Uterus (tissue), 4 donors: ENCODE measurements at places on chromosomes 12 and 14. TPM values are rescaled to one million over a fixed set of nuclear protein-coding genes. Genes with fewer than 3 reads are reported as not detected.

DNA sequence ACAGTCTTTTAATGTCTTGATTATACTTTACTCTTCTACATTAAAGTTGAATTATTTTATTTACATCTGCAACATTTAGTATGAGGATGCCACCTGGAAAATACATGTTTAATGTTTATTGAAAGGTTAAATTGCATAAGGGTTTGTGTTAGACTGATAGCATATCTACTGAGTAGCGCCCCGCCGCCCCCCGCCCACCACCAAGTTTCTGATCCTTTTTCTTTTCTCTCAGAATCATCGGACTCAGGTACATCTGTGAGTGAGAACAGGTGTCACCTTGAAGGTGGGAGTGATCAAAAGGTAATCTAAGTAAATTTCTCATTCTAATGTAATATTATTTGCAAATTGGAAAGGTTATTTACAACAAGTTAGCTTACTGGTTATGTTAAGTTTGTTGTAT, 16.2 kb downstream of the MDM2 start:
- H3K4me3 ChIP-seq = no peak overlapping the region
- H3K4me1 ChIP-seq = no peaks in the 10 kb centered on the region
- peaks cover 2% of the 10 kb centered on the region for H3K36me3 ChIP-seq
- no peak for DNase-seq
- no peaks in the 10 kb centered on the region for H3K27me3 ChIP-seq

DNA sequence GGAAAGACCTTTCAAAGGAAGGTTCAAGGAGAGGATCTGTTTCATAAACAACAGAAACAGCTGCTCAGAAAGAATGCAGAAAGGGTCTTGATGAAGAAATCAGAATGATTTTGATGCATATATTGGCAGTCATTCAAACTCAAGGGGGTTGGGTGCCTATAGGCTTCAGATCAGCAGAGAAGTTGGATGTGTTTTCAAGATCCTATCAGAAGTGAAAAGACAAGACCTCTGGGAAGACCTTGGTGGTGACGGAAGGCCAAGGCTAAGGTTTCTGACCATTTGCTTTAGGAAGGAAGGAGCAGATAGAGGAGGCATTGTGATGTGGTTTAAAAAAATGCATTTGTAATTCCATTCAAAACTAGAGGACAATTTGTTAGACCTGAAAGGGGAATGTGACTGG, 15.2 kb upstream of the PTPRB start:
- H3K4me1 ChIP-seq = no peaks in the 10 kb centered on the region
- H3K27me3 ChIP-seq = no peaks in the 10 kb centered on the region
- H3K4me3 ChIP-seq = no peak overlapping the region
- no peaks in the 10 kb centered on the region for H3K36me3 ChIP-seq
- no peak overlapping the region for H3K27ac ChIP-seq
- no peak for DNase-seq

Gene PROX2
- not detected for total RNA-seq

Gene EFCAB11
- 21.0 TPM for total RNA-seq

- no peak overlapping the region for H3K4me3 ChIP-seq
- no peaks in the 10 kb centered on the region for H3K4me1 ChIP-seq
- no peak overlapping the region for H3K27ac ChIP-seq
Measured at GRCh38 chr12:7966563-7966962, 30.6 kb upstream of the SLC2A3 start.

DNA sequence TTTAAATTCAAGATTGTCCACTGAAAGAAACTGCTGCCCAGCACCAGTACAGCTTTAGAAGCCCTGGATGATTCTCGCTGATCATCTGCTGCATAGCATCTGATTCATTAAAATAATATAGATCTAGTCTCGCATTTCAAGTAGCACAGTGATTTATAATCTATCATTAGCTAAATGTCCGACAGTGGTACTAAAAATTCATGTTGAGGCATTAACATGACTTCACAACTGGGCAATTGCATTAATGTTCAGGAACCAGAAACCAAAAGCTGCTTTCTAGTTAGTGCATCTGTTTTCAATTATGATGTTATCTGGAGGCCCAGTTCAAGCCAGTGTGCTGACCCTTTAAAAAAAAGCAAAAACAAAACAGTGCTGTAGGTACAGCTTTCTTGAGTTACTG, 1987.2 kb upstream of the SEL1L start:
- H3K27me3 ChIP-seq = no peaks in the 10 kb centered on the region
- H3K27ac ChIP-seq = no peak overlapping the region

GRCh38 chr12:55933799-55934742, 3.1 kb downstream of the DGKA start:
- no peaks in the 10 kb centered on the region for H3K36me3 ChIP-seq
- H3K27ac ChIP-seq = no peak overlapping the region
- no peaks in the 10 kb centered on the region for H3K27me3 ChIP-seq
- H3K4me3 ChIP-seq = no peak overlapping the region

DNA sequence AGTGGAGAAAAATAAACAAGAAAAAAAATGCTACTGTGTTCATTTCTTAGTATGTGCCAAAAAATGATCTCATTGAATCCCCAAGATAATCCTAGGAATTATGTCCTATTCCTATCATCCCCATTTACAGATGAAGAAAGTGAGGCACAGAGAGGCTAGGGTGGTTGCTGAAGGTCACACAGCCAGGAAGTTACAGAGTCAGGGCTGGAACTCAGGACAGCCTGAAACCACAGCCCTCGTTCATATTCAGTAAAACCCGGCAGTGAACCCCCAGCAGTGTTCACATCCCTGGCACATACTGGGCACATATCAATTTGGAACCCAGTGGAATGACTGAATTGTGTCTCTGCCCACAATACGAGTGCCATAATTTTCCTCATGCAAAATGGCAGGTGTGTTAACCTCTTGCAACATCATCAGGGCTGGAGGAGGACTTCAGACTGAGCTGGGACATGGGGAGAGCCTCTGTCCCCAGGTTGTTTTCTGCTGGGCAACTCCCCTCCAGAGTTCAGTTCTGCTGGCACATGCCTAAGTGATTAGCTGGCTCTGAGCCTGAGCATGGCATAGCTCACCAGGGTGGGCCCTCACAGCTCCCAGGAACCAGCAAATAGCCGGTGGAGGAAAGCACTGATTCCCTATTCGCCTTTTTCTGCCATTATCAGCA, 2.0 kb upstream of the PPP1CC start:
- no peaks in the 10 kb centered on the region for H3K27me3 ChIP-seq
- no peaks in the 10 kb centered on the region for H3K4me1 ChIP-seq
- DNase-seq = no peak
- H3K36me3 ChIP-seq = no peaks in the 10 kb centered on the region

DNA sequence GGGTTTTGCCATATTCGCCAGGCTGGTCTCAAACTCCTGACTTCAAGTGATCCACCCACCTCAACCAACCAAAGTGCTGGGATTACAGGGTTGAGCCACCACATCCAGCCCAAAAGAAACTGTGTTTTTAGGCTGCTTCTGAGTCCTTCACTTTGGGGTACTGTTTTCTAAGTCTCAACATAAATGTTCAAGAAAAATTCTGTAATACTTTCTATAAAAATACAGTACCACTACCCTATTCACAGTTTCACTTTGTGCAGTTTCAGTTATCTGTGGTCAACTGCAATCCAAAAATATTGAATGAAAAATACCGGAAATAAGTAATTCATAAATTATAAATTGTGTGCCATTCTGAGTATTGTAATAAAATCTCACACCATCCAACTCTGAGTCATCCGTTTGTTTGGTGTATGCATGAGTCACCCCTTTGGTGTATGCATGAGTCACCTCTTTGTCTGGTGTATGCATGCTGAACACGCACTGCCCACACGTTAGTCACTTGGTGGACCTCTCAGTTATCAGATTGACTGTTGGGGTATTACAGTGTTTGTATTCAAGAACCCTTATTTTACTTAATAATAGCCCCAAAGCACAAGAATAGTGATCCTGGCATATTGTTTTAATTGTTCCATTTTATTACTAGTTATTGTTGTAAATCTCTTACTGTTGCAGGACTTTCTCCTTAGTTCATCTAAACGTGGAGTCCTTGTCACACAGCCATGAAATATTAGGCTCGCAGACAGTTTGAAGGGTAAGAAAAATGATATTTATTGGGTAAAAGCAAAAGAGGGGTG, 190.2 kb downstream of the FSCB start:
- H3K27me3 ChIP-seq = no peaks in the 10 kb centered on the region
- H3K4me3 ChIP-seq = no peak overlapping the region
- DNase-seq = no peak
- no peaks in the 10 kb centered on the region for H3K36me3 ChIP-seq
- no peaks in the 10 kb centered on the region for H3K4me1 ChIP-seq

Gene SPTB
- 4.6 TPM for total RNA-seq

- H3K27me3 ChIP-seq = no peaks in the 10 kb centered on the region
- no peak overlapping the region for H3K27ac ChIP-seq
- no peak overlapping the region for H3K4me3 ChIP-seq
- H3K4me1 ChIP-seq = no peaks in the 10 kb centered on the region
- DNase-seq = no peak
- H3K36me3 ChIP-seq = no peaks in the 10 kb centered on the region
Measured at GRCh38 chr12:132806857-132807256, 21.8 kb downstream of the GOLGA3 start.

Gene ACSS3
- total RNA-seq = 52.1 TPM

Gene KRT83
- total RNA-seq = not detected

Gene CCDC175
- total RNA-seq = not detected

Gene PLCZ1
- not detected for total RNA-seq

DNA sequence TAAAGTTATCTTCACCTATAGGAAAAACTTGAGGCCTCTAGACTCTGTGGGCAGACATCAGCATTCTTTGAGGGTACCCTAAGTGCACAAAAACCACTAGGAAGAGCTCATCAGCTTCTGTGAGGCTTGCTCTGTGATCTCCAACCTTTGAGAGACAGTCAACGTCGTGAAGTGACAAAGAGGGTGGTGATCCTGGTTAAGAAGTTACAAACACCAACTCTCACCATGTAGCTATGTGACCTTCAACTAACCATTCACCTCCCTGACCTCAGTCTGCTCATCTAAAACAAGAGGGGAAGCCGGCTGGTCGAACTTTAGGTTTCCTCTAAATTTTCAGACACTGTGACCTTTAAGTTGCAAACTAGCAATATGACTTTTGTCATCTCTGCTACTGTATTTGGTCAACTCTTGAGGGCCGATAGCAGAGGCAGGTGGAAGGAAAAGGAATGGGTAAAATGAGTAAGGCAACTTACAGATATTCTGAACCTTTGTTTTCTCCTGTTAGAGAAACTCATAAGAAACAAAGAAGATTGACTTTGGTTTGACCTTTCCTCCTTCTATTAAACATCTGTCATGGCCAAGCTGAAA, 103.2 kb upstream of the PARP11 start:
- no peak overlapping the region for H3K4me3 ChIP-seq
- no peak for DNase-seq
- H3K27ac ChIP-seq = no peak overlapping the region
- no peaks in the 10 kb centered on the region for H3K27me3 ChIP-seq
- no peaks in the 10 kb centered on the region for H3K4me1 ChIP-seq

DNA sequence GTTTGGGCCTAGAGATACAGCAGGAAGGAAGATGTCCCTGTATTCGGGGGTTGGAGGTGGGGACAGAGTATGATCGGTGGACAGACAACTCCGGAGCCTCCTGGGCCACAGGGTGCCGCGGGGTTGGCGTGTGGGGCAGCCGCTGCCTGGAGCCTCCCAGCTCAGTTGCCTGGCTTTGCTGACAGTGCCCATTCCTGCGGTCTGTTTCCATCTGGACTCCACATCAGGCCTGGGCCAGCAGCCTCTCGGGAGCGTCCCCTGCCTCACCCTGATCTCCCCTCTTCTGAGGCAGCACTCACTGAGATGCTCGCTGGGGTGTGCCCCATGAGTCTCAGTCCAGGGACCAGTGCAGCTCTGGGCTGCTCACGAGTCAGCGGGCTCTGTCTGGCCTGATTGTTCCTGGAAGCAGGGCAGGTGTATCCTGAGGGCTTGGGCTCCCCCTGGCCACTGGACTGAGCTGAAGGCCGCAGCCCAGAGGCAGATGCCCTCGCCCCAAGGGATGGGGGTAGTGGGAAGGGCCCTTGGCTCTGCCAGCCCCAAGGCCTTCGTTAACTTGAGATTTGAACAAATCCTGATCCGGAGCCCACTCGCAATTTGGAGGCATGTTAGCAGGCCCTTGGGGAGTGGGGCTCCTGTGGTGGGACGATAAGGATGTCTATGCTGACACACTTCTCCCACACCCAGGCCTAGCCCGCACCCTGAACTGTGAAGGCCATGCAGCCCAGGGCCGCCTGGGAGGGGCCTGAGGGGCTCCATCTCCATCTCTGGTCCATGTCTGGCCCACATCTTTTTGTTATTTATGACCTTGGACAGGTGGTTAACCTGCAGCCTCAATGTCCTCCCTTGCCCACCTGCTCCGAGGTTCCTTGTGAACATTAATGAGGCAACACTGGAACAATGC, 7.5 kb downstream of the HIP1R start:
- H3K27ac ChIP-seq = no peak overlapping the region
- no peak for DNase-seq
- H3K27me3 ChIP-seq = no peaks in the 10 kb centered on the region
- H3K4me1 ChIP-seq = no peaks in the 10 kb centered on the region
- H3K4me3 ChIP-seq = no peak overlapping the region
- no peaks in the 10 kb centered on the region for H3K36me3 ChIP-seq

Gene TMEM253
- not detected for total RNA-seq

DNA sequence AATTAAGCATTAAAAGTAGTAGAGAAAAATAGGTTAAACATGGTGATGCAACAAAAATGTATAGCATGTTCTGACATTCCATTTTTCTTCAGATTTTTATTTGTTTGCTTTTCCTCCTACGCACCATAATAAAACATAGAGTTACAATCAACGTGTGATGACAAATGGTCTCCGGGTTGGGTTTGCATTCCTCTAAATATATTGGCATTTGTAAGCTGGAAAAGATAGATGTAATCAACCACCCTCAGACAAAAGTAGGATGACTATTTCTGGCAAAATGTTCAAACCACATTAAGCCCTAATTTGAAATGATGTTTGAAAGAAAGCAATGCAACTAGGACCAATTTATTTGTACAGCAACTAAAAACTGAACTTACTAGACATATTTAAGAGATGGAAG, 58.4 kb downstream of the SLC25A21 start:
- H3K27ac ChIP-seq = no peak overlapping the region
- H3K4me3 ChIP-seq = no peak overlapping the region
- no peak for DNase-seq
- no peaks in the 10 kb centered on the region for H3K27me3 ChIP-seq
- H3K4me1 ChIP-seq = no peaks in the 10 kb centered on the region

Gene AKAP5
- total RNA-seq = 5.1 TPM

Gene COX8C
- total RNA-seq = not detected

Gene RHEBL1
- total RNA-seq = not detected

DNA sequence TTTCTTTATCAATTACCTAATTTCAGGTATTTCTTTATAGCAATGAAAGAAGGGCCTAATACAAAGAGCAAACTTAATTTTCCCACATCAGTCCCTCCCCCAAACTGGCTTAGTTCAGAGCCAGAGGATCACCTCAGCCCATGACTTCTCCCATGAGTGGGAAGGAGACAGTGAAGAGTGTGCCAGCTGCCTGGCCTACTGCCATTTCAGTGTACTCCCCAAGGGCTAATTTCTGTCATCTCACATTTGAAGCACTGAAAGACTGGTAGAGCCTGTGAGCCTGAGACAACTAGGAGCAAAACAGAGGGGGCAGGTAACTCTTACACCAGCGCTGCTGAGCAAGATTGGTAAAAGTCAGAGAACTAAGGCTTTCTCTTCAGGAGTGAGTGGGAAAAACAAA, 29.1 kb upstream of the ADAM20 start:
- no peak for DNase-seq
- H3K4me3 ChIP-seq = no peak overlapping the region
- H3K36me3 ChIP-seq = no peaks in the 10 kb centered on the region
- H3K27me3 ChIP-seq = no peaks in the 10 kb centered on the region
- no peaks in the 10 kb centered on the region for H3K4me1 ChIP-seq

GRCh38 chr12:93256256-93256969, 121.3 kb upstream of the NUDT4 start:
- H3K4me1 ChIP-seq = no peaks in the 10 kb centered on the region
- no peaks in the 10 kb centered on the region for H3K27me3 ChIP-seq
- no peak for DNase-seq
- H3K36me3 ChIP-seq = no peaks in the 10 kb centered on the region
